ENCODE measurements at places on chromosomes 6 and 20.

DNA sequence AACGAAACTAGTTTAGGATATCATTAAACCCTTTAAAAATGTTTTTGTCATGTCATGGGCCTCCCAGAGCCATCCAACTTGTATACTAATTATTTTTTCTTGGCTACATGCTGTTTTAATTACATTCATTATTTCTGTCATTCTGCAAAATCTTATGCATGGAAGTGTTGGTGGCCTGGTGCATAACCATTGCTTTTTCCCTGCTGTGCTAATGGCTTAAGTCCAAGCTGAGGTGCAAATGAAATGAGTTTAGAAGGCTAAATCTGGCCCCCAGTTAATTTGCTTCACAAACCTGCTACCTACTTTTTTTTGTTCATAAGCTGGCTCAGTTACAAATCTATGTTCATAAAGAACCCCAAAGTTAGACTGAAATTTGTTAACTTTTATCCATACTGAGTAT, 1249.9 kb downstream of the EPHA7 start:
- no peak for DNase-seq

- DNase-seq = peak; percentile 5
Measured at GRCh38 chr6:148166339-148166968, 176.2 kb upstream of the SASH1 start.

GRCh38 chr6:118905851-118906250, 11.9 kb downstream of the ASF1A start:
- no peak for DNase-seq

DNA sequence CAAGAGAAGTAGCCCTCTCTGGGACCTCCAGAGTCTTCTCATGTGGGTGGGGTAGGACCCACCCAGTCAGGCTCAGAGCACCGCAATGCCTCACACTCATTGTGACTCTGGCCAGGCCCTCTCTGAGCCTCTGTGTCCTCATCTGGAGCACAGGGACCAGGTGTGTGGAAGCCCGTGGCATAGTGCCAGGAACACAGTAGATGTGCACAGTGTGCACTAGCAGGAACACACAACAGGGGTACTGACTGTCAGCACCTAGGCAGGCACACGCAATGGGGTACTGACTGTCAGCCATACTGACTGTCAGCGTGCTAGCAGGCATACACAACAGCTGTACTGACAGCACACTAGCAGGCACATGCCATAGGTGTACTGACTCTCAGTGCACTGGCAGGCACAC, 2.0 kb upstream of the STMN3 start:
- DNase-seq = no peak

DNA sequence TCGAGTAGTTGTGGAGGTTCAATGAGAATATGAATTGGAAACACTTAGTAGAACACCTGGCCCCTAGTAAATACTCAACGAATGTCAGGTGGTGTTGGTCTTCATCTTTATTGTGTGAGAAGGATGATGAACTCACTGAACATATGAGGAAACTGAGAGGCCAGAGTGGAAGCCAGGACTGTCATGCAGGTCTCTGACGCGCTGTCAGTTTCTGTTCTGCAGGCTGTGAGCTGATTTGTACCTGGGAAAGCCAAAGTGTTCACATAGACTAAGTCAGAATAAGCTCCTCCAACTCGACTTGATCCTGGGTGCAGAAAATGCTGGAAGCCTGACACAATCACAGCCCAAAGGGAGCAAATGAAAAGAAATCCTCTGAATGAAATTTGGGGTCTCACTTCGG, 222.2 kb downstream of the LY86 start:
- no peak for DNase-seq

DNA sequence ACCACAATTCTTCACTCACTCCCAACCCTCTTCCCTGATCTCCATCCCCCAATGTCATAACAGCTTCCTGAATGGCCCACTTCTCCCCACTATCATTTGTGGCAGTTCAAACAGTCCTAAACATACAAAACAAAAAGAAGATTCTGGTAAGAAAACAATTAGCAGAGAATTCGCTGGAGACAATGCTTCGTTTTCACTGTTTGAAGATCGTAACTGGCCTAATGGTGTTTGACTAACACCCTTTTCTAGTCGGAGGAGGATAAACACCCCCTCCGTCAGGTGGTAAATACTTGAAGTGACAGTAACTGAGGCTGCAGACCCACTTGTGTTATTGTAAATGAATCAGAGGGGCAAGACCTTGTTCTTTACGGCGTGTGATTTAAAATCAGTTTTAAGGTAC, 3.8 kb downstream of the EYA2 start:
- DNase-seq = no peak

DNA sequence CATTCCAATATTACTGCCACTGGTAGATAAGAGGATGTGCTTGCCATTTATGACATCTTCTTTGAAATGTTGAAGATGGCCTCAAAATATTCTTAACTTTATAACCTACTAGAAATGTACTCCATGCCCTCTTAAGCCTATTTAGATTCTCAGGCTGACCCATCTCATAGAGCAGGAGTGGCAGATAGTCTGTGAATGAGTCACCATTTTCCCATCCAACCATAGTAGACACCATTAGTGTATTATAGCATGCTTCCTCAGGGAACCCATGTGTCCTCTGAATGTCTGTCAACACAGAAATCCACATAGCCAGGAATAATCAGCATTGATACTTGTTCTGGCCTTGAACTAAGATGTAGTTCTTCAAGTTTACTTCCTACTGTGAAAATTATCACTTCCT, 150.2 kb downstream of the IMPG1 start:
- DNase-seq = no peak

GRCh38 chr20:57928181-57928967, 218.6 kb upstream of the PMEPA1 start:
- no peak for DNase-seq

- no peak for DNase-seq
Measured at GRCh38 chr6:139905404-139906052, 531.1 kb upstream of the CITED2 start.

DNA sequence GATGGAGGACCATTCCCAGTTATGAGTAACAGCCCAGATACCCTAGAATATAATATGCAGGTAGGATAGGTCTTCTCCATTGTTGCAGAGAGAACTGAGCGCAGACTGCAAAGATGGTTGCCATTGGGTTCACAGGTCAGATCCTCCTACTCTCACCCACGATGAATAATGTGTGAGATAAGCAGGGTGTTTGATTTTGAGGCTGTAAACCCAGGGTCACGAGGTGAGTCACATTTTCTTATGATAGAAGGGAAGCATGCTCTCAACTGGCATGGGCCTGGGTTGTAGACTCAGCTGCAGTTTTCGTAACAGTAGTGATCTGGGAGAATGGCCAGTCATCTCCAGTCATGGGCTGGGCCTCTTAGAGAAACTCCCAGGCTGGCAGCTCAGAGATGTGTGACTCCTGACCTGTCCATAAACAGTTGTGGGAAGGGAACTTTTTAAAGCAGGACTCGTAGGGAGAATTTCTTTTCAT, 74.2 kb downstream of the CD164 start:
- DNase-seq = no peak

GRCh38 chr20:49420292-49420691, 62.2 kb downstream of the KCNB1 start:
- no peak for DNase-seq

DNA sequence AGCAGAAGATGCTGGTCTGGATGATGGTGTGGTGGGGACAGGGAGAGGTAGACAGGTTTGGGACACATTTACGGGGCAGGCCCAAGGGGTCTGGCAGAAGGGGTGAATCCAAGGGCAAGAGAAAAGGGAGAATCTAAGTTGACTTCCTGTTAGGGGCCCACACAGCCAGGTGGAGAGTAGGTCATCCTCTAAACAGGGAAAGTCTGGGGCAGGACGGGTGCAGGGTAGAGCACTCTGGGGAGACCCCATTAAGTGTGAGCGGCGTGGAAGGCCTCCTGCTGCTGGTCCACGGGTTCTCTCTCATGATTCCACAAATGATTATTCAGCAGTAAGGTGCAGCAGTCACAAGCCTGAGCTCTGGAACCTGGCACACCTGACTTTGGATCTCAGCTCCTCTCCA, 2.7 kb downstream of the SRXN1 start:
- no peak for DNase-seq

DNA sequence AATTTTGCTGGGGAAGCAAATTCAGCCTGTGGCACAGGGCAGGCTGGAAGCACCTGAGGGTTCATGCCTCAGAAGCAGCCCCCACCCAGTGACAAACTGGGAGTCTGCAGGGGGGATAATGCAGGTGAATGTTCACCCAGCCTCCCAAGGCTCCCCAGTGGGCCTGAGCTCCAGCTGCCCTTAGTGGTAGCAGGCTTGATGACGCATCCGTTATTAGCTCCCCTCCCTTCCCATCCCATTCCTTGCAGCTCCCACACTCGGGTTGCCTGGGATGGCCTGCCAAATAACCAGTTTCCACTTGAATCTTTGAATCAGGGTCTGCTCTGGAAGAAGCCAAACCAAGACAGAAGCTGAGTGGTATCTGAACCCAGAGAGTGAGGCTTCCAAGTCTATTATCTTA, 15.8 kb downstream of the KCNK15 start:
- DNase-seq = no peak

DNA sequence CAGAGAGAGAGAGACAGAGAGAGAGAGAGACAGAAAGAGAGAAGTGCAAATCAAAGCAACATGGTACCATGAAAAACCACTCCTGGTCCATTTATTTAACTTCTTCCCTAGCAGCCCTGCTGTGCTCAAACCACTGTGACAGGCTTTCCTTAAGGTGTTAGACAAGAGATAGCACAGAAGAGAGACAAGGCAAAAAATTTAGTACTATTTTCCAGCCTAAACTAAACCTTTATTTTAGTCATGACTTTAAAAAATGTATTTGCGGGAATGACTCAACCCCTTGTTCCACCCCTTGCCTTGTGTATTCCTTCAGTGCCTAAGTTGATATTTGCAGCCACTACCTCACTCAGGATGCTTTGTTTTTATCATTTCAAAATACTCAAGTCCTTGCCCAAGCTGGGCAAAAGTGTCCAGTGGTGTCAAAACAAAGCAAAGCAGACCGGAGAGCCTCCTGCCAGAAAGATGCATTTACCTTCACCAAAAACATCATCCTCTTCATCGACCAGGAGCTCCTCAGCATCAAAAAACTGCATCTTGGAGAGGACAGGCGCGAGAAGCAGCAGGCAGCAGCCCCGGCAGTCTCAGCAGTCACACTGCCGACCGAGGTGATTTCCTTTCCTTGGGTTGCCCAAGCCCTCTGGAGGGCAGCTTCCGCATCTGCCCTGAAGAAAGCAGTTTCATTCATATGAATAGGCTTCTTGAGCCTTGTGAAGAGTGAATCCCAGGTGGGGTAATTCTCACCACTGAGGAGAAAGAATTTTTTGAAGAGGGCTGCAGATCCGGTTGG, at the start of gene RIPOR2:
Gene RIPOR2 (minus strand): TSS at position 595 of the 787 bp plus-strand sequence. CDS start 62 bp downstream, at position 533.
- DNase-seq = peak; percentile 63

GRCh38 chr6:94735270-94735669, 842.1 kb upstream of the MANEA start:
- no peak for DNase-seq

- DNase-seq = no peak
Measured at GRCh38 chr20:47380481-47380880, 24.0 kb upstream of the ZMYND8 start.

GRCh38 chr6:130602151-130602770, 224.9 kb upstream of the SMLR1 start:
- no peak for DNase-seq

DNA sequence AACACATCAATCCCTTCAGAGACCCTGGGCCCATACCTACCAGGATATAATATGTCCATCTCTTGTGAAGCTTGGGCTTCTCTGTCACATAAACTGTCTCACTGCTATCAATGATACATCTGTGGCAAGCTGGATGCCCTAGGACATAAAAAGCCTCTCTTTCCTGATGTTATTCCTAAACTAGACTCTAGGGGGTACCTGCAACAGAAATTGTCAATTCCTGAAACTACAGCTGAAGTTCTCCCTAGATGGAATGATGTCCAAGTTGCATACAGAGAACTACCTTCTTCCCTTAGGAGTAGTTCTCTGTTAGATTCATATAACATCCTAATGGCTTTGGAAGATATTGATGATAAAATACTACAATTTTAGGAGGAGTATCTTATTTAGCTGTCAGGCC, 35.8 kb downstream of the TBX18 start:
- no peak for DNase-seq

GRCh38 chr6:129853996-129854711, 7.0 kb downstream of the TMEM244 start:
- no peak for DNase-seq

GRCh38 chr6:82160255-82160990, 87.1 kb downstream of the IBTK start:
- DNase-seq = no peak

- DNase-seq = no peak
Measured at GRCh38 chr6:48630511-48630910, 519.5 kb upstream of the PTCHD4 start.

- DNase-seq = peak; percentile 47
Measured at GRCh38 chr20:32483351-32484224, 101.5 kb downstream of the NOL4L start.

DNA sequence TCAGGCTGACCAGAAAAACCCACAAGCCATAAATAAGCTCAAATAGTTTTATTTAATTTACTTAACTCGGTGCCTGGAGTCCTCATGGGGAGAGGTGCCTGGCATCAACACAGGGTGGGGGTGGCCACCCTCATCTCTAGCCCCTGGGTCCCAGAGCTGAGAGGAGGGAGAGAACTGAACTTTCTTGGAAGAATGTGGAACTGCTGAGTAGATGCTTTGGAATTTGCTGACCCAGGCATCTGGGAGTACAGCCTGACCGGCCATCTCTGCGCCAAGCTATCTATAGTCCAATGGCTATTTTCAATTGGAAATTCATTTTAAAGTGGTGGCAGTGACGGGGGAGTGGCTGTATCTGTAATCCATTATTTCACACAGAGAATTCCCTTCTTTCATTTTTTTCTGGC, 104.8 kb downstream of the CDH26 start:
- DNase-seq = no peak

GRCh38 chr6:142805042-142805441, 139.9 kb downstream of the HIVEP2 start:
- no peak for DNase-seq

GRCh38 chr6:31092769-31093505, 19.4 kb downstream of the C6orf15 start:
- no peak for DNase-seq

- DNase-seq = no peak
Measured at GRCh38 chr6:152110886-152111820, 303.7 kb downstream of the ESR1 start.

DNA sequence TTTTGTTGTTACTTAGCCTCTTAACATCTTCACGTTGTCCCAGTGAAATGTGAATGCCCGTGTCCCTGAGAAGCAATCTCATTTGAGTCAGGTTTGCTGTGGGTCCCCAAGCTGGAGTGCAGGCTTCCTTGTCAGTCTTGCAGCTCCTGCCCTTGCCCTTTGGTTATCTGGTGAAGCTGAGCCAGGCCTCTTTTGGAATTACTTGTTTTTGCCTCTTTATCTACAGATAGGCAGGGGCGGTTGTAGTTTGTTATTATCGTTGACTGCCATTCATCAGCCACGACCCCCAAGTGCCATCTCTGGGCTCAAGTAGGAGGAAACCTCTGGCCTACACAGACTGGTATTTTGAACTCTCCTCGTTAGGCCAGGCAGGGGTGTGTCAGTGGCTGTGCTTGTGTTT, 2.2 kb downstream of the TMEM14C start:
- no peak for DNase-seq

DNA sequence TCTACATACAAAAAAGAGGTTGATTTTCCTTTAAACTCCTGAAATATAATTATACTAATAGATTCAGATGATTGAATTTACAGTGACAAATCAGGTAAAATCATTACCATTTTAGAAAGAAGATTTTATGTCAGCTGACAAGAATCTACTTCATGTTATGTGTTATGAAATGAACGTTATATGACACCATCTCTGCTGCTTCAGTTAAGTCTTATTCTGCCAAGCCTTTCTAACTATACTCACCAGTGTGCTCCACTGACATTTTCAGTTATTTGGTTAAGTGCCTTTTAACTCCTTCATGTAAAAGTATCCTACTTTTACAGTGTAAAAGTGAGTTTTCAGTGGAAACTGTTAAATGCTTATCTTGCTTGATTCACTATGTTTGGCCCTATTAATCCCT, 80.4 kb downstream of the RWDD2A start:
- no peak for DNase-seq
